AG10803 (cell line): ENCODE measurements at places on chromosomes 4 and X.

DNA sequence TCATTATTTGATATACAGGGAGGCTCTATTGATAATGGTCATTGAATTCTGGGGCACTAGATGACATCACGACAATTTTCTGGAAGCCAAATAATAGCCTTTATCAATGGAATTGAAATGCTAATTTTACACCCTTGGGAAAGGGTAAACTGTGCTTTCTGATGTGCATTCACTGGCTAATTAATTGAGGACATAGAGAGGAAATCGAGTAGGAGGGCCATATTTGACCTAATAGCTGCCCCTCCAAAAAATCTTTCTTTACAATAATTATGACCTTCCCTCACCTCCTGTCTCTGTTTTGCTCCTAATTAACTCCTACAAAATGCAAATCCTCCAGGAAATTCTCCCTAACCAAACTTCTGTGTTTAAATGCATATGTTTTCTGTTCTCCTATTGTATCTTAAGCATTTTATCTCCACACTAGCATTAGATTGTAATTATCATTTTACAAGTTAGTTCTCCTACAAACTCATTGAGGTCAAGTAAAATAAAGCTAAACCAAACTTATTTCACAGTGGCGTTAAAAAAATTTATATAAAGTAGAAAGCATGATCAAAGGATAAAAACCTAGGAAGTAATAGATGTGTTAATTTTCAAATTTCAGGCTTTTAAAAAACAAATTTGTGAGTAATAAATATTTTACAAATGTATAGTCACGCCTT, 1414.0 kb upstream of the AGA start:
- no peak for DNase-seq

- DNase-seq, result peak; percentile 15
Observed at GRCh38 chrX:20263474-20263873, 3.2 kb downstream of the RPS6KA3 start.

DNA sequence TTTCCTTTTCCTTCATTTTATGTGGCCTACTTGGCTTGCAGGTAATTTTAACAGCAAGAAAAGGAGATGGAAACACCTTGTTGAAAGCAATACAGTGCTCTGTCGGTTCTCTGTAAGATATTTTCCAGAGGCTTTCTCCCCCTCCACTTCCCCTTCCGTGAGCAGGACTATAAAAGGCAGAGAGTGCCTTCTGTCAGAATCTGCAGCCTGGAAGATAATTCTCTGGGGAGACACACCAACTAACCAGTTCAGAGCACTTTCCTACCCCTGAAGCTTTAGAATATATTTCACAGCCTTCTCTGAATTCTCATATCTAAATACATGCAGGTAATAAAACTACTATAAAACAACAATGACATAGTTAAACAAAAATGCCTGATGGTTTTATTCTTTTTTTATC, 141.1 kb downstream of the IDS start:
- DNase-seq, result no peak

- peak; percentile 20 for DNase-seq
Observed at GRCh38 chrX:41923978-41924683, 777 bp upstream of the CASK start.

- DNase-seq, result no peak
Observed at GRCh38 chrX:43581167-43581566, 74.9 kb upstream of the MAOA start.

- peak; percentile 88 for DNase-seq
Observed at GRCh38 chrX:41245641-41246040, 88.3 kb upstream of the DDX3X start.

- DNase-seq, result peak; percentile 4
Observed at GRCh38 chr4:100754751-100755150, 236.9 kb upstream of the EMCN start.

DNA sequence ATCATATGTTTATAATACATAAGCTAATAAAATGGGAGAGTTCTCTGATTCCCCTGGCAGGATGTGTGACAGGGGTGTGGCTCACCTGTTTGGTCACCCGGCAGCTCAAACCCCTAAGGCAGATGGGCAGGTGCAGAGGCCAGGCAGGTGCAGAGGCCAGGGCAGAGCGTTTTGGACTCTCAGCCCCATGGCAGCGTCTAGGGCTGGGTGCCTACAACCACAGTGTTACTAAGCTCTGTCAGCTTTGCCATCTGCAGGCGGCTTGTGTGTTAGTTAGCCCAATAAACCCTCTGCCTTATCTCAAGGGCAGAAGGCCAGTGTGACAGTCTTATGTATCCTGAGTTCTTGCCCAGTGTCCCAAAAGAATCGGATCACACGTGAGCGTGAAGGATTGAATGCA, 54.0 kb upstream of the UGT2B15 start:
- no peak for DNase-seq

DNA sequence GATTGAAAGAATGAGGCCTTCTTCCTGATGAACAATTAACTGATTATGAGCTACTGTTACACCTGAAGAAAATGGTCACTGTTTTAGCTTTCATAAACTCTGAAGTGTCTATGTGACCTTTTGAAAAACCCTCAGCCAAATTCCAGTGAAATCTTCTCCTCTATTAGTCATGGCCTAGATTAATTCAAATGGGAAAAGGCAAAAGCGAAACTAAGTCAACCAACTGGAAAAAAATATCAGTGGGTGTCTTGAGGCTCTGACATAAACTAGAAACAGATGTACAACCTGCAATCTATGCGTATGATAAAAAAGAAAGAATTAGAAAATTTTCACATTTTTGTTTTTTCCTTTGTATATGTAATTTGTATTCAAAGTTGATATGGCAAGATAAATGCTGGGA, 169.4 kb upstream of the BANK1 start:
- DNase-seq, result peak; percentile 57

GRCh38 chr4:75655562-75655961, 17.6 kb downstream of the G3BP2 start:
- DNase-seq, result no peak

- DNase-seq, result no peak
Observed at GRCh38 chr4:90572996-90573395, 445.8 kb downstream of the CCSER1 start.

- DNase-seq, result peak; percentile 86
Observed at GRCh38 chr4:118327554-118328241, 25.1 kb downstream of the PRSS12 start.

GRCh38 chr4:166816890-166817289, 417.4 kb downstream of the SPOCK3 start:
- no peak for DNase-seq

DNA sequence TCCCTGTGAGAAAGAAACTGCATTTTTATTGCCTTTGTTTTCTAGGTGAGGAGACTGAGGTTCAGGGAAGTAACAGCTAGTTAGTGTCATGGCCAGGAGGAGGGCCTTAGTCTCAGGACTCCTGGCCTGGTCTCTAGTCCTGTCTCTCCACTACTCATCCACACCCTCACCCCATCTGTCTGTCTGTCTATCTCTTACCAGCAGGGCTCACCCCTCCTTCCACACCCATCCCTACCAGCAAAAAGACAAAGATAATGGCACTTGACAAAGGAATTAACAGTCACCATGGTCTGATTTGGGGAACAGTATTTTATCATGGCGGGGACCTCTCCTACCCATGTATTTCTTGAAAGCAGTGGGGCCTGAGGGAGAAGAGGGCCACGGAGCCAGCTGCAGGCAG, 125.8 kb downstream of the REPS2 start:
- DNase-seq, result no peak

- DNase-seq, result no peak
Observed at GRCh38 chr4:837772-838171, 11.8 kb upstream of the CPLX1 start.

DNA sequence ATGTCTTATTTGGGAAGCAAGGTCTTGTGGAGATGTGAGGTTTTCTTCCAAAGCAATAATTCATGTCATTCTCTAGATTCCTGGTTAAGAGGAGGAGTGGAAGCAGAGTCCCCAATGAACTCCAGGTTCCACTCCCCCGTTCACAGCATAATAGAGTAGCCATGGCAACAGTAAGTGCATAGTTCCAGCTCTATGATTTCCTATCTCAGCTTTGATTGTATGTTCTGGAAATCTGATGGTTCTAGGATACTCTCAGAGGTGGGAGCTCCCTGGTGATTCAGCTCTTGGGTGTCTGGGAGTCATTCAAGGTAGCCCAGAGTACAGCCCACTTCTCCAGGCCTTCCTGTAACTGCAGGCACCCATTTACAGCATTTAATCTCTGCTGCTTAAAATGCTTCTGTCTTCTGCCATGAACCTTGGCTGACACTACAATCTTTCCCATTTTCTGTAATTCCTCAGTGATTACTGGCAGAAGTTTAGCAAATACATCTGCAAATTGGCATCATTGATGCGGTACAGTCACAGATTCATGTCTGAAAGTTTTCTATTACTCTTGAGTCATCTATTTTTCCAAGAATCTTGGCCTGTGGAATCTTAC, 242.0 kb downstream of the MAPK10 start:
- peak; percentile 96 for DNase-seq

GRCh38 chrX:133248177-133248576, 30.0 kb upstream of the TFDP3 start:
- DNase-seq, result no peak

GRCh38 chr4:176439611-176440010, 119.8 kb downstream of the SPCS3 start:
- no peak for DNase-seq

DNA sequence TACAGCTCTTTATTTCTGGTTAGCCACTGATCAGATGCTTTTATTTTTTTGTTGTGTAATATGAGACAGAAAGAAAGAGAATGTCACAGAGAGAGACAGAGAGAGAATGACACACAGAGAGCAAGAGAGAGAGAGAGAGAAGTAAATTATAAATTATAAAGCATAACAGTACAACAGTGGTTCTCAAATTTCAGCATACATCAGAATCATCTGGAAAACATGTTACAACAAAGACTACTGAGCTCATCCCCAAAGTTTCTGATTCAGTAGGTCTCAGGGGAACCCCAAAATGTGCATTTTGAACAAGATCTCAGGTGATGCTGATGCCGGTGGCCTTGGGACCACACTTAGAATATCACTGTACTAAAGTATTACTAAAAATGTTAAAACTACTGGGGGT, 245.8 kb upstream of the DIAPH2 start:
- DNase-seq, result peak; percentile 2

DNA sequence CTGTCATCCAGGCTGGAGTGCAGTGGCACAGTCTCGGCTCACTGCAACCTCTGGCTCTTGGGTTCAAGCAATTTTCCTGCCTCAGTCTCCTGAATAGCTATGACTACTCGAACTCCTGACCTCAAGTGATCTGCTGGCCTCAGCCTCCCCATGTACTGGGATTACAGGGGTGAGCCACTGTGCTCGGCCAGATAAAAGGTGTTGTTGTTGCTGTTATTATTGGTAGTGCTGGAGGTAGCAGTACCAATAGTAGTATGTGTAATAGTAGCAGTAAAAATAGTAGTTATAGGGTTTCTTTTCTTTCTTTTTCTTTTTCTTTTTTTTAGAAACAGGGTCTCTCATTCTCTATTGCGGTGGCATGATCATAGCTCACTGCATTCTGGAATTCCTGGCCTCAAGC, 592.1 kb downstream of the ARAP2 start:
- no peak for DNase-seq

DNA sequence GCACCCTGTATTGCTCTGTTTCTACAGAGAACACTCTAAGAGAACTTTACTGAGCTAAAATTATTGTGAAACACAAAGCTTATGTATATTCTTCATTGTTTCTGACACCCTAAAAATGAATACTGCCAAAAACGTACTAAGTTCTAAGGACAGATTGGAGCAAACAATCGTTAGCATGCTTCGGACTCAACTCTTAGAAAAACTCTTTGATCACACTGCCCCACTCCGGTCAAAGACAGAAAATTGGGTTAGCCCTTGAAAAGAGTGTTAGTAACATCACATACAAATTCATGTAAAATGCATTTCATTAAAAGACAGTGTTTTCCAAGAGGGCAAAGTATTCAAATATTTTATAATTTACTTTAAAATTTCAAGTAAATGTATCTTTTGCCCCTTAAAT, 177.4 kb downstream of the DCHS2 start:
- peak; percentile 66 for DNase-seq

DNA sequence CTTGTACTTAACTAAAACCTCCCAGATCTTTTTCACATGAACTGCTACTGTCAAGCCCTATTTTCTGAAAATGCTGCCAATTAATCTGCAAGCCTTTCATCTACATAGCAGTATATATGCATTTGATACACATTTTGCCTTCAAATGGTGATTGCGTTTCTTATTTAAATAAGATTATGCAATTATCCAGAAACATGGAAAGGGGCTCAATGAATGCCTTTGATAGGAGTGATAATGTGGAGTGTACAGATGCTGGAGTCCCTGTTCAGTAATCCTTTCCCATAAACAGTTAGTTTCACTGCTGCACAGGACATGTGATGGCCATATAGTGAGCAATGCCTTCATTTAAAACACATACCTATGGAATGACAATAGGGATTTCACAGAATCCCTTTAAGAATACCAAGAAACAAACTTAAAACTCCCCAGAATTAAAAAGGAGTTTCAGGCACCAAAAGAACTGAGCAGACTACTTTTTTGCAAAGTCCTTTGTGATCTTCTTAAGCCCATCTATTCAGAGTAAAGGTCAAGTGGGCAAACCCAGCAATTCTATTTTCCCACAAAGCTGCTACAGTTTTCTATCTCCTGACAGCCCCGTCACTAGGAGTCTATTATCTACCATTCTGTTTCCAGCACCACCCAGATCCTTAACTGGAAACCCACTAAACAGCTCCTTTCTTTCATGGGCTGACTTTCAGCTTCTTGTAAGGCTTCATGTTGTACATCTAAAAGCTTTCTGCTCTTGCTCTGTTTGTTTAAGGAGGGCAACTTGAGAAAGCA, 120.3 kb downstream of the UNC5C start:
- DNase-seq, result no peak

DNA sequence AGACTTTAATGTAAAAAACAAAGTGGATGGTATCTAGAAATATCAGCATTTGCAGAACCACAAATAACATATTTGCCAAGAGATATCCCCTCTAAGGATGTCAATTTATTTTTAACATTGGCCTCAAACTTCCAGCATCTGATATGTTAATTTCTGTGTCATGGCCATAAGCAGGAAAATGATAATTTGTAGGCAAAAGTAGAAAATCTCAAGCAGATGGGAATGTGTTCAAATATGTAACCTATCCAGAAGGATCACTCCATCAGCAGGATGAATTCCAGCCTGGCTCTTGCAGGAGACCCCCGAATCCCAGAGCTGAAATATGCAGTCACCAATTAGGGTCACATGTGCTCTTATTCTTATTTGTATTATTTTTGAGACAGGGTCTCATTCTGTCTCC, 55.4 kb upstream of the PRKX start:
- no peak for DNase-seq

DNA sequence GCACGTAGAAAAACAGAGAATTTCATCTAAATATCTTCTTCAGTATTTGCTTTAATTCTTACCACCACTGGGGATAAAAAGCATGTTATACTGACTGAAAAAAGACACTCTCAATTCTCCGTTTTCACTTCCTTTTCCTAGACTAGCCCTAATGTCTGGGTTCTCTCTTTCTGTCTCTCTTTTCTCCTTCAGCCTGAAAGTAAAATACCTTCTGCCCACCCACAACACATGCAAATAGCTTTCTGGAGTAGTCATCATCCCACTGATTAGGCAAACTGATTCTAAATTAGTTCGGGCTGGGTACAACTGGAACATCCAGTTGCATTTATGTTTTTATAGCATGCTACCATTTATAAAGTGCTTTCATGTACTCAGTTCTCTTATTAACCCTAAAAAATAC, 142.4 kb upstream of the ANKRD50 start:
- DNase-seq, result peak; percentile 54
